MV-4-11 (cell line): ENCODE measurements at places on chromosomes 13 and 19.

- no peak for DNase-seq
Observed at GRCh38 chr19:11554160-11554559, 4.9 kb downstream of the ELOF1 start.

- DNase-seq = no peak
Observed at GRCh38 chr13:74131227-74131626, 3.0 kb downstream of the KLF12 start.

DNA sequence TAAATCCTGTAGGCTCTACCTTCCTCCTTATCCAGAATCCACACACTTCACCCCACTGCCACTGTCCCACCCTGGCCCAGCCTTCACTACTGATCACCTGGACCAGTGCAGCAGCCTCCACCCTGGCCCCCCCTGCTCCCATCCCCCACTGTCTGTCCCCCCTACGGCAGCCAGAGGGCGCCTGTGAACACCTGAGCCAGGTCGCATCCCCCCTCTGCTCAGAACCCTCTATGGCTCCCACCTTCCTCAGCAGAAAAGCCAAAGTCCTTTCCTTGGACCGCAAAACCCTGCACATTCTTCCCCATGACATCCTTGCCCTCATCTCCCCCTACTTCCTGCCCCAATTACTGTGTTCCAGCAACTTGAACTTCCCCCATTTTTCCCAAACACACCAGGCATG lies 20.6 kb downstream of the ELAVL3 start:
- no peak for DNase-seq

DNA sequence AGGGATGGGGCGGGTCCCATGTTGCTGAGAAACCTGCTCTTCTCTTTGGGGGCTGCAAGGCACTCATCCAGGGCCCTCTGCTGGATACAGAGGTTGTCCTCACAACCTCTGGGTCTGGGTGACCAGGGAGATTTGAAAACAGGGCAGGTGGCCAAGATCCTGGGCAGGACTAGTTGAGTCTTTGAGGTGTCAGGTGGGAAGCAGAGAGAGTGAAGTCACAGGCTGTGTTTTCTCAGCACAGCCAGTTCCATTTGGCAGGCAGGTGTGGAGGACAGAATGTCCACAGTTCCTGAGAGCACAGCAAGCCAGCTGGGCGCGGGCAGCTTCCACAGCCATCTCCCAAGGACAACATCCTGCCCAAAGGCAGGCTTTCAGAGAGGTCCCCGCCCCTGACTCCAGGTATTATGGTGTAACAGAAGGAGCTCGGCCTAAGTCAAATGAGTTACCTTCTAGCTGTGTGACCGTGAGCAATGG lies 118.8 kb downstream of the NUFIP1 start:
- DNase-seq = no peak
